ENCODE measurements at places on chromosomes 16 and 17. TPM values are rescaled to one million over a fixed set of nuclear protein-coding genes. Genes with fewer than 3 reads are reported as not detected.

Gene SAMD14
- polyA plus RNA-seq = 0.72 TPM

Gene CD300LG
- 15.5 TPM for polyA plus RNA-seq

Gene KCNH6
- polyA plus RNA-seq = not detected

Gene PLEKHH3
- polyA plus RNA-seq = 19.5 TPM

Gene GTF3C1
- polyA plus RNA-seq = 53.2 TPM

Gene SOCS1
- polyA plus RNA-seq = 9.1 TPM

Gene SCIMP
- 0.98 TPM for polyA plus RNA-seq

Gene CLEC18A
- 0.08 TPM for polyA plus RNA-seq

Gene HS3ST3B1
- polyA plus RNA-seq = 0.61 TPM

Gene CCDC78
- 0.60 TPM for polyA plus RNA-seq

Gene CRHR1
- not detected for polyA plus RNA-seq

GRCh38 chr17:78903101-78903779 lies at the start of gene CEP295NL:
TSS of gene CEP295NL (minus strand) at chr17:78903201. CDS start at chr17:78901828, 1,373 bp downstream.
- DNase-seq = no peak

DNA sequence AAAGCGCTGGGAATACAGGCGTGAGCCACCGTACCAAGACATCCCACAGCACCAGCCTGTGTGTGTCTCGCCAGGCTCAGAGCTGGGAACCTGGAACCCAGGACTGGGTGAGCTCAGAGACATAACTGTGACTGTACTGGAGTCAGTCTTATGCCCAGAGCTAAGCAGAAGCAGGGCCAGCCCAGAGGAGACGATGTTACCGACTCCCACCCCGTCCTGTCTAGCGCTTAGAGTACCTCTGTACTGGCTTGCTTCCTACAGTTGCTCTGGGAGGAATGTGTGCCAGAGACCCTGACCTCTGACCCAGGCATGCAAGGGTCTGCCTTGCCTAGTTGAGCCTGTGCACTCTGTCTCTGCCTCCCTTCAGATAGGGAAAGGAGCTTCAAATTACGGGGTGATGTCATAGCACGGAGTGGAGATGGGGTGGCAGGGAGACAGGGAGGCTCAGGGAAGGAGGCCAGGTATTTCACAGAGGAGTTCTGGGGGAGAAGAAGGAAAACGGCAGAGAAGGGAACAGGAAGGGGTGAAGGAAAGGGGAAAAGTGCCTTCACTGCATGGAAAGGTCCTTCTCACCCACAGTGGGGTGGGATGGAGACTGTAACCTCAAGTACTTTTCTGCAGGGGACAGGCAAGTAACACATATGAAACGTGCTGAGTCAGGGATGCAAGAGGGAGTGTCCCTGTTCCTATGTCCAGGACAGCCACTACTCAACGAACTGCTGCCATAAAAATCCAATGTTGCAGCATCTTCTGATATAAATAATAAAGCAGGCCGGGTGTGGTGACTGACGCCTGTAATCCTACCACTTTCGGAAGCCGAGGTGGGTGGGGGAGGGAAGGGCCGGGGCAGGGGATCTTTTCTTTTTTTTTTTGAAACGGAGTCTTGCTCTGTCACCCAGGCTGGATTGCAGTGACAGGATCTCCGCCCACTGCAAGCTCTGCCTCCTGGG lies 5.8 kb upstream of the ARMC5 start:
- DNase-seq = no peak

DNA sequence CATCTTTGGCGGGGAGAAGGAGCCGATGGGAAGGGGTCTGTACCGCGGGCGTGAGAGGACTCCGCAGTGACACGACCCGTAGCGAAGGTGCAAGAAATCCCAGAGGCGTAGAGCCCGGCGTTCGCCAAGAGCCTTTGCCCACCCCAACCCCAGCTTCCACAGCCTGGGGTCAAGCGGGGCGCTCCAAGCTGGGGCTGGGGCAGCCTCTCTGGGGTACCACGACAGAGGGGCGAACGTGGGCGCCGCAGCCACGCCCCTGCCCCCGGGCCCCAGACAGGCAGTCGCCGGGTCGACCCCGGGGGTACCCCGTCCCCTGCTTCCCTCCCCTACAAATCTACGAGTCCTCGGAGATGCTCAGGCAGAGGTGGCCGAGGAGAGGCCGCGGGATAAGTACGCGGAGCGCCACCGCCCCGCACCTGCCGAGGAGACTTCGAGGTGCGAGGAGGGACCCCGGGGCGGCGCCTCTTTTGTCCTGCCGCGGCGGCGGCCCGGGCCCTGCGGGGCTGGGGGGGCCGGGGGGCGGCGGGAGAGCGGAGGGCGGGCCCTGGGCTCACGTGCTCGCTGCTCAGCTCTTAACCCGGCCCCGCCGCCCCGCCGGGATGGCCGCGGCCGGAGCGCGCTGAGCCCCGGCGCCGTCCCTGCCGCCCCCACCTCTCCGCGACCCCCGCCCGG lies at the start of gene ADAM11:
ADAM11 (plus strand) TSS at position 575 of the 672 bp plus-strand sequence. CDS start 212 bp downstream, outside the sequence.
- peak; percentile 33 for DNase-seq

DNA sequence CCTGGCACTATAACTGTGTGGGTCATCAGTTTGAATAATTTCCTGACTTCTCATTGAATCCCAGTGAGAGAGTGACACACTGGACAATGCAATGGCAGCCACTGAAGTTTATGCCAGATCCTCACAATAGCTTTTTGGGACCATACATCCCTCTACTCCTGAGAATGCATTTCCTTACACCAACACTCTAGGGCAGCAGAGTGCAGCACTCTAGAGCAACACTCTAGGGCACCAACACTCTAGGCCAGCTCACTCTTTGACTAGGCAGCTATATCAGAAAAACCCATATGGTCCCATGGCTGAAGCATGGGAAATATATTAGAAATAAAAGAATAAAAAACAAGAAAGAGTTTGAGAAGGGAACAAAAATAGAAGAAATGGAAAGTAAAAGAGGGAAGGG lies 309.2 kb downstream of the MAP2K6 start:
- DNase-seq = no peak

- no peak for DNase-seq
These were observed 10.0 kb downstream of the CYBC1 start for GRCh38 chr17:82440469-82440981.

- DNase-seq = no peak
These were observed 280.8 kb upstream of the CCL2 start for GRCh38 chr17:33974276-33974675.

DNA sequence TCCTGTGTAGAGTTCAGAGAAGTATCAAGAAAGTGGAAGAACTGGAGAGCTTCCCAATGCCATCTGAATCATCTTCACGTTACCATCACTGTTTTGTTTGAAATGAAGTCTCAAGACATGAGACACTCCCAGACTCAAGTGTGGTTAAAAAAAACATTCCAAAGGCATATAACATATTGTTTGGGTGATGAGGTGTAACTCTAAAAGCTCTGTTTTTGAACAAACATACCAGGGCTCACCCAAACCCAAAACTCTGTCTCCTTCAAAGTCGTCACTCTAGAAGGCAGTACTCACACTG lies 6.3 kb upstream of the ZCCHC14 start:
- DNase-seq = no peak

GRCh38 chr17:31357839-31358394 lies 33.6 kb upstream of the RAB11FIP4 start:
- no peak for DNase-seq

GRCh38 chr16:67441271-67441753 lies 10.4 kb downstream of the HSD11B2 start:
- peak; percentile 69 for DNase-seq

- peak; percentile 50 for DNase-seq
These were observed 14.2 kb downstream of the CX3CL1 start for GRCh38 chr16:57386381-57386951.

- DNase-seq = peak; percentile 78
These were observed 26.5 kb upstream of the LASP1NB start for GRCh38 chr17:38898812-38899348.

Data from heart left ventricle (tissue), 16 donors.